NK-92 treated with Interleukin-12 subunit alpha and Interleukin-12 subunit beta, amount 100 ng/mL, for 24 hours (cell line): ENCODE measurements at places on chromosomes 13 and 19.

DNA sequence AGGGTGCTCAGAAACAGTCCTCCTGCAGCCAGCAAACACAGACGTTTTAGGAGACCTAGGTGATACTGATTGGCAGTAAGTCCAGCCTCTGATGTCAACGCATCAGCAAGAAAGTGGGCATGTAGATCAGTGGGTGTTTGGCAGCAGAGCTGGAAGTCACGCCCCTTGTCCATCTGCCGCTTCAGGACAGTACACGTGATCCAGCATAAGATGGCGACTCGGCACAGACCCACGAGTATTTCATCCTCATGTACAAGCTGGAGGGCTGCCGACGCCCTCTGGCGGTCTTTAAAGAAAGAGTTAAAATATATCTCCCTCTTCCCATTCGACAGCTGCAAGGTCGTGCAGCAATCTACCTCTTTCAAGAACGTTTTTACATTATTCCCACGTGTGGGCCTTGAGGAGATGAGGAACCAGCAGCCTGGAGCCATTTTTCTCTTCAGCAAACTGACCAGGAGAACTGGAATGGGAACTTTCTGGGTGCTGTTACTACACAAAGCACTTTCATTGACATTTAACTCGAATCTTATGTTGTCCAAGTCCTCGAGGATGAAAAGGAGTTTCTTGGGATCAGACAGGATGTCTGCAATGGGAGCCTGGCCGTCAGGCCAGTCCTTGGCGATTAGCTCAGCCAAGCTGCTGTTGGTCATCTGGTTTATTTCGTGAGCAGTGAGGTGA lies 22.3 kb downstream of the NLRP11 start:
- peak; percentile 36 for DNase-seq

GRCh38 chr13:32390048-32390447 lies 37.9 kb downstream of the N4BP2L1 start:
- DNase-seq, result no peak

- peak; percentile 38 for DNase-seq
These were observed 41.4 kb downstream of the LYL1 start for GRCh38 chr19:13060964-13061927.

GRCh38 chr13:66461021-66461420 lies 769.1 kb downstream of the PCDH9 start:
- no peak for DNase-seq

GRCh38 chr13:111865046-111865445 lies 201.9 kb upstream of the SOX1 start:
- DNase-seq, result no peak
